ENCODE measurements at places on chromosomes 5 and 9. TPM values are rescaled to one million over a fixed set of nuclear protein-coding genes. Genes with fewer than 3 reads are reported as not detected.

The PPIP5K2 gene
- 71.5 TPM for total RNA-seq

The GARNL3 gene
- total RNA-seq, result 11.1 TPM

The C5 gene
- total RNA-seq, result 4.9 TPM

The SLC45A2 gene
- total RNA-seq, result 2.1 TPM

DNA sequence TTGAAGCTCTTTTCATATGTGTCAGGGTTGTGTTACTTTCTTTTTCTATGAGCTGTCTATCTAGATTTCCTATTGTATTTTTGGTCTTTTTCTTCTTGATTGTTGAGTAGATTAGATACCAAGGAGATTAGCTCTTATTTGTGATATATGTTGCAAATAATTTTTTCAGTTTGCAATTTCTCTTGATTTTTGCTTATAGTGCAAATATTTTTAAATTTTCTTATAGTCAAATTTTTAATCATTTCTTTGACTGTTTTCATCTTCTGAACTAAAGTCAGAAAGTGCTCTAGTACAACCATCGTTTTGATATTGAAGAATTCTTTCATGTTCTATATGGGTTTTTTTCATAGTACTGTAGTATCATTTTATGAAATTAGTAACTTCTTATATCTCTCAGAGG lies 193.7 kb downstream of the OSTF1 start:
- DNase-seq, result no peak

DNA sequence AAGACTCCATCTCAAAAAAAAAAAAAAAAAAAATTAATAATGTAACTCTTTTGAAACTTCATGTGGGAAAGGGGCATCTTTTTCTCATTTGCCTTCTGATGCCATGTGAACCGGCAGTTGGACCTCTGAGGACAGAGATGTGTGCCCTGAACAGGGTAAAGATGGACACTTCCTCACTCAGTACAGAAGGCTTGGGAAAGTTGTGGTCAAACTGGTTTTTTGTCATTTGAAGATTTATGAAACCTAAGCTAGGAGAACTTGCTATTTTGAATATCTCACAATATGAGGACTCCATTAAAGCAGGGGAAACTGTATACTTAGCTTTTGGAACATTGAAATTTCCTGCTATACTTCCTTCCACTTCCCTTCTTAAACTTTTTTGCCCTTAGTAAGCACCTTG lies 147.5 kb upstream of the ALDH1B1 start:
- DNase-seq, result no peak

DNA sequence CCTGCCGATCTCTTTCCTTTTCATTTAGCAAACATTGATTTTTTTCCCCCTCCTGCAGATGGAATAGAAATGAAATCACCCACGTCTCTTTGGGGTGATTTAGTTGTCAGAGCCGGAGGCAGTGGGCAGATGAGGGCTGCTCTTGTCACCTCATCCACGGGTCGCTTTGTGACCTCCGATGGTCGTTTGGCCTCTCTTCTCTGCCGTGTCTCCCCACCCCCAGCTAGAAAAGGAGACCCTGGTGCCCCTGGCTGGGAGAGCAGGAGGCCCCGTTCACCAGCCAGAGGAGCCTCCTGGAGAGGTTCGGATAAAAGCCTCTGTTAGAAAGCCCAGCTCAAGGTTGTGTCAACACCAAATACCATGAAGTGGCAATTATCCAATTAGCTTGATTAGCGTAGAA lies 21.6 kb upstream of the RXRA start:
- DNase-seq, result no peak

- no peak for DNase-seq
Measured at GRCh38 chr9:34252016-34252415, 73.2 kb downstream of the UBAP1 start.

DNA sequence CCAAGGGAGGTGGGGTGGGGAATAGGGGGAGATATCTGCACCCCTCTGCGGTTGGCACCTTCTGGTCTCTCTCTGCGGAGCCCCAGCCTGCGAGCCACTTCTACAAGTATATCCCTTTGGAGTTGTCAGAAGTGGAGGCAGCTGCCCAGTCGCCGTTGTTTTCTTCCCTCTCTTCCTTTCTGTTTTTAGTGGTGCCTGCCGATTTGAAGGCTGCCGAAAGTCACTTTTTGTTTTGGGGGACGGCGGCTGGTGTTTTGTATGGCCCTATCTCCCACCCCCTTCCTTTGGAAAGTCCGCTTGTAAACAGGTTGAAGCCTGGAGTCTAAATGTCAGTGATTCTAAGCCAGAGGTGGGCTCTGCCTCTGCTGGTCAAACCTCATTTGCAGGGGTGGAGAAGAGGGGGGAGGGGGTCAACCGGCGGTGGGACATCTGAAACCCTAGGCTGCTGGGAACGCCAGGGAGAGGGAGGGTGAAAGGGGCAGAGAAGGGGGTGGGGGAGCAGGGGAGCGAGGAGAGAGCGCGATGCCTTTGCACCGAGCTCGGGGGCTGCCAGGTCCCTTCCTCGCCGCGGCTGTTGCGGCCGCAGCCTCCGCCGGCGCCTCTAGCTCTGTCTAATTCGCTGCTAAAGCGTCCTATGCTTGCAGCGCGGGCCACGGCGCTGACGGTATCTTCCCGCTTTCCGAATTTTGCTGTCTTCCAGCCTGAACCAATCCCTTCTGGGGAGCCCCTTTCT lies at the start of gene FGF10:
FGF10 (minus strand) TSS at position 331 of the 733 bp plus-strand sequence. CDS start 738 bp downstream, outside the sequence.
- DNase-seq, result peak; percentile 70

GRCh38 chr5:95962785-95963184 lies 1.1 kb upstream of the ELL2 start:
- no peak for DNase-seq

- no peak for DNase-seq
Measured at GRCh38 chr5:37323607-37324006, 47.3 kb downstream of the NUP155 start.

DNA sequence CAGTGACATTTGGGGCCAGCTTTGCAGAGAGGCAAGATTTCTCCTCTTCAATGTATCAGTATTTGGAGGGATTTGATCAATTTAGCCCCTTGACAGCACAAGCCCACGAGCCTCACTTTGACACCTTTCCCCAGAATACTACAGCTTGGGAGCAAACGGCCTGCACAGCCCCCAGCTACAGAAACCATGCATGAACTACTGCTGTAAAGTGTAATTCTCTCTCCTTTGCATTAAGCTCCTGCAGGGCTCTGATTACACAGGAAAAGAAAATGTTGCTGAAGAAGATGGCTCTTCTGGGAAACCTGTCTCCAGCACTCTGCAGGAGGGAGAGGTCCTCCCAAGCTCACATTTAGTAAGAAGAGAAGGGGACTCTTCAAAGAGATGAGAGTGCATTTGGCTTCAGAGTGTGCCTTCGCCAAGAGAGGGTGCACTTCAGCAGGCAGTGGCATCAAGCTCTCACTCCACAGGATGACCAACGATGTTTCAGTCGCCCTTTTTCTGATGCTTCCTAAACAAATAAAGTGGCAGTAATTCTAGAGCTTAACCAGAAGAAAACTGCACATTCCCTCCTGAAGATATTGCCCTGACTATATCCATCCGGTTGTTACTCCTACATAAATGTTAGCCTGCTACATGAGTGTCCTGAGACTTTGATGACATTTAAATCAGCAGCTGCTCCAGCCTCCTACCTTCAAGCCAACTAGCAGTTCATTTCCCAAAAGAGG lies 272.2 kb downstream of the AUH start:
- no peak for DNase-seq

DNA sequence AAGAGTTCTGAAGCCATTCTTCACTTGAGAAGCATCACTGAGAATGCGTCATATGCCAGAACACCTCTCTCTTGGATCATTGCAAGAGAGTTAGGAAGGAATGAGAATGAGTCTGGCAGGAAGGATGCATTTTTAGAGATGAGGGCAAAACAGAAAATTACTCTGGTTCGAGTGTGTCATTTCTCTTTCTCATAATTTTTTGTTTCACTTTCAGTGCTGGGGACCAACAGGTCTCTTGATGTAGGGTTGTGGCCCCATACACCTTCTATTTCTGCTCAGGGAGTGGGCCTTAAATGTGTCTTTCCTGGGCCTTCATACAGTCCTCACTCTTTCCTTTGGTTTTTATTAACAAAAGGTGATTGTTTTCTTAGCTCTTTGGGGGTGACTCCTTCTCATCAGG lies 302.4 kb downstream of the NR3C1 start:
- DNase-seq, result no peak

GRCh38 chr5:173234129-173234790 lies 746 bp downstream of the NKX2-5 start:
- no peak for DNase-seq

DNA sequence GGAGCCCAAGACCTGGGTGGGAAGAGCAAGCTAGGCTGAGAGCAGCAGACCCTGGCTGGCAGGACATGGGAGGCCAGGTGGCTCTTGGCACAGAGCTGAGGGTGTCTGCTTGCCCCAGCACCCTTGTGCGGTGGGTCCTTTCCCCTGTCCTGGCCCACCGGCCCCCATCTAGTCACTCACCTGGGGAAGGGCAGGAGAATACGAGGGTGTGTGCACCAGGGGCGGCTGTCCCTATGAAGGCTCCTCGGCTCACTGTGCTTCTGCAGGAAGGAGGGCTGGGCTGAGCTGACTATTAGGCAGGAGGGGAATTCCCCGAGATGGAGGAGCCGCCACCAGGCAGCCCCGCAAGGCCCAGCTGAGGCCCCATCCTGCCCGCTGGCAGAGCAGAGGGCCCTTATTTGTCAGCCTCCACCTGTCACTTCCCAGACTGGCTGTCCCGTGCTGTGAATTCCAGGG lies 6.1 kb upstream of the TNIP1 start:
- no peak for DNase-seq

DNA sequence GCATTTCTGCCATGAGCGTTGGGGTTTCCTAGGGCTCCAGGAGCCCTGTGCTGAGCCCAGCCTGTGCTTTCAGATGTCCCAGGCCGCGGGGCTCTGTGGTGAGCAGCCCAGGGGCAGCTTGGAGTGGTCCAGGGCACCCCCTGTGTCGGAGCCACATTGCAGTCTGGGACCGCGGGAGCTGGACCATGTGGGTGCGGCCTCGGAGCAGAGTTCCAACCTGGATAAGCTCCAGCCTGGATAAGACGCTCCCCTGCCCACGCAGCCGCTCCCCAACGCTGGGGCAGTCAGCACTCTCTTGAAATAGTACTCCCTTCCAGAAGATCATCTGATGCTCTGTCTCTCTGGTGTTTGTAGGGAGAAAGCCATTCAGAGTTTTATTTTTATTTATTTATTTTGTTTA lies 111.1 kb downstream of the WNK2 start:
- DNase-seq, result no peak

GRCh38 chr9:1879501-1879900 lies 135.6 kb upstream of the SMARCA2 start:
- DNase-seq, result no peak

- no peak for DNase-seq
Measured at GRCh38 chr5:169474226-169474625, 109.3 kb upstream of the SPDL1 start.

DNA sequence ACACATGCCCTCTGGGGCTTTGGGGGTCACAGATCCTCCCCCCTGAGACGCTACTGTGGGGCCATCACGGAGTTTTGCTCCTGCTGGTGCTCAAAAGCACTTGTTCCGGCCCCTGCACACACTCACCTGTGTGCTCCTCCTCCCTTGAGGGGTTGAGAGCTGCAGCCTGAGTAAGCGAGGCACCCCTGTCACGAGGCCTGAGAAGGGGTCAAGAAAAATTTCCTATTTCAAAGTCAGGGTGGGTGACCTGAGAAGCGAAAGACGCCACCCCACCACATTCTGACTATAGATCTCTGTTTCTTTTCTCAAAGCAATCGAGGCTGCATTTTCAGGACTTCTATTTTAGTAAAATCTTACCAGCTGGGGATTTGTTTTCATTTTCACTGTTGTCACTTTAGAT lies 138.5 kb downstream of the DCP2 start:
- no peak for DNase-seq

GRCh38 chr5:115813719-115814118 lies 2.7 kb downstream of the CDO1 start:
- DNase-seq, result no peak

DNA sequence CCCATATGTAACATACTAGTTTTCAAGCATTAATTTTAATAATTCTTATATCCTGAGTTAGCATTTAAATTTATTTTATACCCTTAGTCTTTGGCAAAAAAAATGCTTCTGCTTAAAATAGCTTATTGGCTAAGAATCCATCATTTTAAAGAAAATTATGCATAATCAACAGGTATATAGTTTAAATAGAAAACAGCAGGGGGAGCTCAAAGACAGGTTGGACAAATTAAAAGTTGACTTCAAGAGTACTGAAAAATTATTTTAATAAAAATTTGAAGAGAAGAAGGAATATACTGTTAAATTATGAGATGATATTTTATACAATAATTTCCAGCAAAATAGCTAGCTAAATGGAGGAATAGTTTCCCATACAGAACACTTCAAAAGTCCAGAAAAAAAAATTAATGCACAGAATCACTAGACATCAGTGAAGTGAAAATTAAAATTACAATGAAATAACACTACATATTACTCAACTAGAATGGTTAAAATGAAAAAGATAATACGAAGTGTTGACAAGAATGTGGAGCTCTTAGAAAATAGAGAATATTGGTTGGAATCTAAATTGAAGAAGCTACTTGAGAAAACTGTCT lies 387.1 kb downstream of the PDE4D start:
- DNase-seq, result no peak

DNA sequence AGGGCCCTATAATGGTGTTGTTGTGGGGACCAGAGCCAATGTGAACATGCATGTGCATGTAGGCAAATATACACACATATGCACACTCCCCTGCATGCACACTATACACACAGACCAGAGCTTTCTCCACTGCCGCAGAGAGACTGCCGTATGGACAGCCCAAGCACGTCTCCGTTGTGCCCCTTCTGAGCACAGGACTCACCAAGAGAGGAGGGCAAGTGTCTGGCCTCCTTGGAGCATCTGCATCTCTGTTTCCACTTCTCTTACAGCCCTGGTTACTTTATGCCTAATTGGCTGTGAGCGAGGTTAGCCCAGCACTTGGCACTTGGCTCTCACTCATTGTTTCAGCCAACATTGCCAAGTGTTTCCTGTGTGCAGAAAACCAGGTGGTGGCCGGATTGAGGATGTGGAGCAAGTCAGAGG lies 30.4 kb downstream of the CSF2 start:
- no peak for DNase-seq

- no peak for DNase-seq
Measured at GRCh38 chr9:98532147-98532546, 176.6 kb downstream of the GABBR2 start.

Measured in type B pancreatic cell (in vitro differentiated cells).